Peyer's patch (tissue), 4 donors: ENCODE measurements at places on chromosomes 1 and 21.

DNA sequence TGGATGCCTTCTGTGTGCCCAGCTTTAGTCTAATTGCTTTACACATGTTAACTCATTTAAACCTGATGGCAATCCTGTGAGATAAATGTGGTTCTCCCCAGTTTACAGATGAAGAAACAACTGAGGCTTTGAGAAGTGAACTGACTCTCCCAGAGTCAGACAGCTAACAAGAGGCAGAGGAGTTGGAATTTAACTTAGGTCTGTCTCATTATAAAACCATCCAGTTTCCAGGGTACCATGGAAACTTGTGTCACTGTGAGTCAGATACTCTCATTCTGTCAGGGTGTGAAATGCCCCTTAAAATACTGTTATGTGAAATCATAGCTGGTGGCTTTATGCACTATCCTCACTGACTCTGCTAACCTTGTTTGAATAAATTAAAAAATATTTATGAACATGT lies 206.6 kb downstream of the PBX1 start:
- DNase-seq = no peak

DNA sequence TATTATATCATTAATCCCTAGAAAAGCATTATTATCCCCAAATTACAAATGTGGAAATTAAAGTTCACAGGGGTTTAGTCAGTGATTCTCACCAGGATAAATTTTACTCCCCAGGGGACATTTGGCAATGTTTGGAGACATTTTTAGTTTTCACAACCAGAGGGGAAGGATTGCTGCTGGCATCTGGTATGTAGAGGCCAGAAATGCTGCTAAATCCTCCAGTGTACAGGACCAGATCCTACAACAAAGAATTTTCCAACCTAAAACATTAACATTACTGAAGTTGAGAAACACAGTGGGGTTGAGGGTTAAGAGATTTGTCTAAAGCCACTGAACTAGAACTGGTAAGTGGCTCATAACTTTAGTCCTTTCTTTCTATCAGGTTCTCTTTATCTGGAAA lies 162.0 kb upstream of the SYT6 start:
- no peak for DNase-seq

DNA sequence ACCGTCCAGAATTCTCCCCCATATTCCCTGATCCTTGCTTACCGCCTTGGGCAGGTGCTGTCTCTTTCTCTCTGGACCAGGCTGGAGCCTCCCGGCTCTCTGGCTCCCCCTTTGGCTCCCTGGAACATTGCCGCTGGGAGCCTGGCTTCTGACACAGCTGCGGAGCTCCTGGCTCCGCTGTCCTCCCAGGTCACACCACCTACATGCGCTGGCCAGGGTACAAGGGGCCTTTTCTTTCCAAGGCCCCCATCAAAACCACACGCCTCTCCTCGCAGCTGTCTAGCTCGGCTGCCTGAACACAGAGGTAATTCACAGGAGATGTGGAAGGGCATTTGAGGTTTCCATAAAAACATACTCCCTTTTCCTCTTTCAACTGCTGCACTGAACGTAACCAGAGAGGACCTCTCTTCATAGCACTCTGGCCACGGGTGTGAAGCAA lies 7.5 kb upstream of the ZNF648 start:
- no peak for DNase-seq

GRCh38 chr1:64921771-64922170 lies 44.6 kb downstream of the JAK1 start:
- no peak for DNase-seq

- no peak for DNase-seq
Observed at GRCh38 chr1:111862599-111862998, 106.9 kb downstream of the DDX20 start.

DNA sequence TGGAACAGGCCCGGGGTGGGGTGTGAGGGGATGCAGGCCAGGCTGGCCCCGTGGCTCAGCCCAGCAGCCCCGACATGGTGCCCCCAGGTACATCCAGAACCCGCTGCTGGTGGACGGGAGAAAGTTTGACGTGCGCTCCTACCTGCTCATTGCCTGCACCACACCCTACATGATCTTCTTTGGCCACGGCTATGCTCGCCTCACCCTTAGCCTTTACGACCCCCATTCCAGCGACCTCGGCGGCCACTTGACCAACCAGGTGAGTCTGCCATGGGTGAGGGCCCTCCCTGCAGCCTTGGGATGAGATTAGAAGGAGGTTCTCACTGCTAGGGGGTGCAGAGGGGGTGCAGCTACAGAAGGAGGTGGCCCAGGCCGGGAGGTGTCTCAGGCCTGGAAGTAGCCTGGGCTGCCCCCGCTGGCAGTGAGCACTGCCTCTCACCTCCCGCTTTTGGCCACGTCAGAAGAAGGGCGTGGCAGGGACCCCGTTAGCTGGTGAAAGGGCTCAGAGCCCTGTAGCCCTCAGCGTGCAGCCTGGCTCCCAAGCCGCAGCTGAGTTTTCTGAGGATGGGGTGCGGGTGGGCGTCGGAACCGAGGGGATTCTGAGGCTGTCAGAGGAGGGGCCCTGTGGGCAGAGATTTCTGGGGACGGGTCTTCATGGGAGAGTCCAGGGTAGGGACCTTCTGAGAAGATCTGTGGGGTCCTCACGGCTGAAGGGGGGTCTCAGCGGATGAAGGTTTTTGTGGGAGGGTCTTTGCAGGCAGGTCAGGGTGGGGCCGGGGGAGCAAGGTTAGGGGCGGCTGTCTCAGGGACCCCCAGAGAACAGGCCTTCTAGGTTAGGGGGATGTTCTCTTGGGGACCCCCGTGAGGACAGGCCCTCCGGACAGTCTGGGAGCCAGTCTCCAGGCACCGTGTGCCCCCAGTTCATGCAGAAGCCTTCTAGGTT lies 10.4 kb downstream of the TTLL10 start:
- DNase-seq = no peak

DNA sequence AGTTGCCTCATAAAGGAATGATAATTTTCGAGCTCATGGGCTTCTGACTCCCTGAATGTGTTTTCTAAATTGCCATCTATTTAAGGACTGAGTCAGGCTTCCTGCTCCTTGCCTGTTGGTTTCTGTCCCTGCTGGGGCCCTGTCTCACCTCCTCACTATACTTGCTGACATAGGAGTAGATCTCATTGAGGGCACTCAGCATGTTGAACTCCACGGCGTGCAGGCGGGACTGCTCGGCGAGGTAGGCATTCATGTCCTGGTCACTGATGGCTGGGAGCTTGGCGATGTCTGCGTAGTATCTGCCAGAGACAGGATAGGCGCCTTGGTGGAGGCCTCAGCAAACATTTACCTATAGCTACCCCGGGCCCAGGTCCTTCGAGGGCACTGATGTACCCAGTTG lies 116.9 kb upstream of the CD34 start:
- no peak for DNase-seq

GRCh38 chr1:117327011-117327410 lies 40.2 kb upstream of the MAN1A2 start:
- no peak for DNase-seq

GRCh38 chr1:21589618-21590017 lies 79.5 kb downstream of the RAP1GAP start:
- no peak for DNase-seq

- DNase-seq = no peak
Observed at GRCh38 chr1:101162300-101162699, 74.5 kb upstream of the S1PR1 start.

DNA sequence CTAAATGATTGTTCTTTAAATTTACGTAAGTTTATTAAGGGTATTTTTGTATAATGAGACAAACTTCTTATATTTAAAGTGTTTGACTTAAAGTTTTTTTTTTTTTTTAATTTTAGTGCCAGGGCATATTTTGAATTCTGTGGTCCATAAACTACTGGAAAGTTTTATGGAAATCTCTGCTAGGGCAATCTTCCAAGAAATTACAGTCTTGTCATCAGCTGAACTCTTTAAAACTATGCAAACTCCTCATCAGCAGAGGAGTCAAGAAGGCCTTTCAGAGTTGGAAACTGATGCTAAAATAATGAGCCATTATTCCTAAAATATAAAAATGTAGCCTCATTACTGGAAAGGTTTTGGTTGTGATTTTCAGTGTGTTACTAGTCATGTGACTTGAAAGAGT lies 1201.9 kb downstream of the BRINP3 start:
- DNase-seq = no peak

DNA sequence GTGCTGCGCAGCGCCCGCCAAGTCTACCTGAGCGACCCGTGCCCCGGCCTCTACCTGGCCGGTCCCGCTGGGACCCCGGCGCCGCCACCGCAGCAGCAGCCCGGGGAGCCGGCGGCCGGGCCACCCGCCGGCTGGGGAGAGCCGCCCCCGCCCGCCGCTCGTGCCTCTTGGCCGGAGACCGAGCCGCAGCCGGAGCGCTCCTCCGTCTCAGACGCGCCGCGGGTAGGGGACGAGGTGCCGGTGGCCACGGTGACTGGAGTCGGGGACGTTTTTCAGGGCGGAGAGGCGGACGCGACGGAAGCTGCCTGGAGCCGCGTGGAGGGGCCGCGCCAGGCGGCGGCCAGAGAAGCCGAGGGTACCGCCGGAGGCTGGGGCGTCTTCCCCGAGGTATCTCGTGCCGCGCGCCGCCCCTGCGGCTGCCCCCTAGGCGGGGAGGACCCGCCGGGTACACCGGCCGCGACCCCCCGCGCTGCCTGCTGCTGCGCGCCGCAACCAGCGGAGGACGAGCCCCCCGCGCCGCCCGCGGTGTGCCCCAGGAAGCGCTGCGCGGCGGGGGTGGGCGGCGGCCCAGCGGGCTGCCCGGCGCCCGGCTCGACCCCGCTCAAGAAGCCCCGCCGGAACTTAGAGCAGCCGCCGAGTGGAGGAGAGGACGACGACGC lies 646 bp downstream of the IER5 start:
- no peak for DNase-seq

GRCh38 chr1:3590139-3590763 lies 21.1 kb downstream of the MEGF6 start:
- DNase-seq = no peak

DNA sequence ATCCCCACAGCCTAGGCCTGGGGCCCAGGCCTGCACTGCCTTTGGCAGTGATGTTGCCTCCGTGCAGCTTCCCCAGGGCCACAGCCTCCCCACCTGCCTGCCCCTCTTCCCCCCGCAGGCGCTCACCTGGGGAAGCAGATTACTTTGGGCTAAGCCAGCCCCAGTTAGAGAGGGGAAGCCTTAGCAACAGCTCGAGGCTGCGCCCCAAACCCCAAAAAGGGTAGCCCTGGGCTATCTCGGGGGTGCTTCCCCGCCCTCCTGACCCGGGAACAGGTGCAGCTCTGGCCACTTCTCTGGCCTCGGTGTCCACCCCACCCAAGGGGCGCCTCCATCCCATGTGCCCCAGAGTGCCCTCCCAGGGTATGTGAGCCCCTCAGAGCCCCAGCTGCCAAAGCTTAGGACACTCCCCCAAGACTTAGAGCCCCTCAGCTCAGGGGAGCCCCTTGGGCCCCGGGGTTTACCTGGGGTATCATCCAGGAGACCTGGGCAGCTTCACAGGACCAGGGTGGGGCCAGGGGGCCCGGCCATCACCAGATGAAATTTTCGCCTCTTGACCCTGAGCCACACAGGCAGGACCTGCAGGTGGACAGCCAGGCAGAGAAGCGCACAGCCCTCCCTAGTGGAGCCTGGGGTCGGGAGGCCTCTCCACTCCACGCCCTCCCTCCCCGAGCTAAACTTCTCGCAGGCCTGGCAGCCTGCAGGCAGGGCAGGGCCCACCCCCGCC lies 3.3 kb upstream of the TTC34 start:
- DNase-seq = no peak

- DNase-seq = peak; percentile 87
Observed at GRCh38 chr1:211577819-211578639, 932 bp downstream of the SLC30A1 start.

DNA sequence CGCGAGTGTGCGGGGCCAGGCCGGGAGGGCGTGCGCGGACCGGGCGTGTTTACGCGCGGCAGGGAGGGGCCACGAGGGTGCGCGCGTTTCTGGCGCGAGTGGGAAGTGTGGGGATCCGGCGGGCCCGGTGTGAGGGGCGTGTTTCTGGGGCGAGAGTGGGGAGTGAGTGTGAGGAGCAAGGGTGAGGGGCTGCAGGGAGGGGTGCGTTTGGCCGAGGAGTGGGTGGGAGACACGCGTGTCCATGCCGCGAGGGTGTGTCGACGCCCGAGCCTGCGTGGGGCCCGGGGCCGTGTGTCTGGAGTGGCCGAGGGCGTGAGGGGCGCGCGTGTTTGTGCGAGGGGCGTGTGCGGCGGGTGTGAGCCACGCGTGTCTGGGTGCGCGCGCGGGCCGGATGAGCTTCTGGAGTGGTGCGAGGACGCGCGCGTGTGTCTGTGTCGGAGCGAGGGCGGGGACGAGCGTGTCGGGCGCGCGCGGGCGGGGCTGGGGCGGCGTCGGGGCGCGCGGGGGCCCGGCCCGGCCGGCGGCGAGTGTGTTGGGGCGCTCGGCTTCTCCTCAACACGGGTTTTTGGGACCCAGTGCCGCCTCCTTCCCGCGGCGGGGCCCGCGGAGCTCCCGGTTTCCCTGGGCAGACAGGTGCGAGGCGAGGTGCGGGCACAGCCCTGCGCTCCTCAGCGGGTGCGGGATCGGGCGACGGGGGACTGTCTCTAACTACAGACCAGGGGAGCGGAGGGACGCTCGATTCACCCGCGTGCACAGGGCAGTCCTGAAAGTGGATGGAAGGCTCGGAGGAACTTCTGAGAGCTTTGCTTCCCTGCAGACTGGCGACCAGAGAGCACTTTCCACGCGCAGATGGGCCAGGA lies 65.8 kb upstream of the VAMP3 start:
- peak; percentile 72 for DNase-seq

GRCh38 chr1:48807554-48808260 lies 31.0 kb upstream of the BEND5 start:
- no peak for DNase-seq

DNA sequence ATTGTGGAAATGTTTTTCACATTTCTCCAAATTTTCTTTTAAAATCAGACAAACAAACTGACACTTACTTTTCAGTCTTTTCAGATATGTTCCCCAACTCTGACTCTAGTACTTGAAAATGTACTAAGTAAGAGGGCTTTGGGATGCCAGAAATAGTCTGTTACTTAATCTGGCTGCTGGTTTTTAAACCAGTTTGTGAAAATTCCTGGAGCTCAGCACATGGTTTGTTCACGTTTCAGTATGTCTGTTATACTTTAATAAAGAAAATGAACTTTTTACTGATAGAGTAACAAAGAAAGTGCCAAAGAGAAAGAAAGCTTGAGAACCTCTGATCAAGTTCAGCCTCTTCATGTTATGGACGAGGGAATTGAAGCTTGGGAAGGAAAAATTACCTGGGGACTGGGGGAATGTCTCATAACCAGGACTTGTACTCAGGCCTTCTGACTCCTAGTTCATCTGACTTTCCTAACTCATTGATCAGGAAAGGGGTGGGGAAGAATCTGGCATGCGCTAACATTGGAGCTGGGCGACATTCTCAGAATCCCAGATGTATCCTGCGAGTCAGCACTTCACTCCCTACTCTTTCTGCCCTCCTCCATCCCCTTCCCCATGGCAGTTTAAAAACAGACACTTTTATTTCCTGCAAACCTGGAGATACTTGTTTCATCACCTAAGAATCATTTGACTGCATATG lies 30.8 kb upstream of the DNAJC6 start:
- DNase-seq = no peak

DNA sequence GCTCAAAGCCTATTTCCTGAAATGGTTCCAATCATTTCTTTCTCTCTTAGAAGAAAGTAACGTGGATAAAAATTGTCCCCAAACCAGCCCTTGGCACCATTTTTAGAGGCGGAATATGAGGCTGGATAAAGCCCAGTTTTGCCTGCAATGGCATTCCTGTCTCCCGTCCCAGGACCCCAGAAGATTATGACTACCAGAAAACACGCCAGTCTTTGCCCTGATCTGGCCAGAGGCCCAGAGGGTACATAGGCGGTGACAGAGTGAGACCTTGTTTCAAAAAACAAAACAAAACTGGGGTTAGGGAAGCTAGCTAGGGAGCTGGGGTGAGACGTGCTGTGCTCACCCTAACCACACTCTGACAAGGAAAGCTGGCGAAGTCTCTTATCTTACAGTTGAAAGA lies at the start of gene AADACL4:
Gene AADACL4, plus strand, starts transcription at position 301 of the 400 bp plus-strand sequence. CDS start 462 bp downstream, outside the sequence.
- no peak for DNase-seq

GRCh38 chr1:51423073-51423821 lies 92.9 kb upstream of the TTC39A start:
- DNase-seq = no peak
